WTC11 (cell line): ENCODE measurements at places on chromosomes 1 and 21.

GRCh38 chr1:153366261-153366660, 8.6 kb downstream of the S100A9 start:
- DNase-seq, result no peak

GRCh38 chr1:203534526-203534925, 40.6 kb downstream of the OPTC start:
- DNase-seq, result no peak

- no peak for DNase-seq
Measured at GRCh38 chr1:76492752-76493430, 374.4 kb upstream of the ST6GALNAC5 start.

GRCh38 chr1:7707527-7707926, 63.6 kb upstream of the VAMP3 start:
- DNase-seq, result no peak

DNA sequence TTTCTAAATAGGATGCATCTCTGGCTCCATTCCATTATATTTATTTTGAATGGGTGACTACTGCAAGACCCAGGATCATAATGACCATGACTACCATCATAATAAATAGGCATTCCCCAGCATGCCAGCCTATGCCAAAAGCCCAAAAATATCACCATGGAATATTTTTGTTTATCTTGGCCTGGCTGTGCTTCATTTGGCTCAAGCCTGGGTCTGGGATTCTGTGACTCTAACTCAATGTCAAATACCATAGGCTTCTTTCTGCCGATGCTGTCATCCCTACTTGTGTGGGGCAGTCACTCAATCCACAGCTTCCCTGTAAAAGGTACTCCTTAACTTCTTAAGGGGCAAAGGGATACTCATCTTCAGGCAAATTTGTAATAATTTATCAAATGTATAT, 66.6 kb downstream of the DIRAS3 start:
- no peak for DNase-seq

DNA sequence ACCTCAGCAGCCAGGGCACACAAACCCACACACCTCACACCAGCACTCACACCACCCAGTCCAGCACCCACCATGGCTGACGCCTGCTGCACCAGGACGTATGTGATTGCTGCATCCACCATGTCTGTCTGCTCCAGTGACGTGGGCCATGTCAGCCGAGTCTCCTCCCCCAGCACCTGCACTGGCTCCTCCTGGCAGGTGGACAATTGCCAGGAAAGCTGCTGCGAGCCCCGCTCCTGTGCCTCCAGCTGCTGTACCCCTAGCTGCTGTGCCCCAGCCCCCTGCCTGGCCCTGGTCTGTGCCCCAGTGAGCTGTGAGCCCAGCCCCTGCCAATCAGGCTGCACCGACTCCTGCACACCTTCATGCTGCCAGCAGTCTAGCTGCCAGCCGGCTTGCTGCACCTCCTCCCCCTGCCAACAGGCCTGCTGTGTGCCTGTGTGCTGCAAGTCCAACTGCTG, at the start of gene KRTAP10-8:
TSS of gene KRTAP10-8 (plus strand) at position 51 of the 458 bp plus-strand sequence. CDS start at position 73, 22 bp downstream.
- DNase-seq, result no peak

- DNase-seq, result peak; percentile 45
Measured at GRCh38 chr21:25421321-25422028, 185.8 kb downstream of the MRPL39 start.

GRCh38 chr1:94001397-94002045, 92.3 kb upstream of the GCLM start:
- DNase-seq, result no peak
